CD4-positive, alpha-beta T cell (primary cell): ENCODE measurements at places on chromosomes 2 and 18. TPM values are rescaled to one million over a fixed set of nuclear protein-coding genes. Genes with fewer than 3 reads are reported as not detected.

GRCh38 chr2:100936972-100937542 lies 65.0 kb upstream of the RPL31 start:
- DNase-seq, result no peak

Gene ALPP
- not detected for total RNA-seq

- DNase-seq, result no peak
These were observed 65.1 kb downstream of the USP40 start for GRCh38 chr2:233501198-233502076.

Gene ZNF396
- total RNA-seq, result 0.25 TPM

Gene UGT1A10
- total RNA-seq, result not detected

Gene DGUOK
- 32.0 TPM for total RNA-seq

GRCh38 chr2:85655961-85656417 lies 12.0 kb downstream of the SFTPB start:
- DNase-seq, result no peak

Gene UGT1A3
- total RNA-seq, result not detected

DNA sequence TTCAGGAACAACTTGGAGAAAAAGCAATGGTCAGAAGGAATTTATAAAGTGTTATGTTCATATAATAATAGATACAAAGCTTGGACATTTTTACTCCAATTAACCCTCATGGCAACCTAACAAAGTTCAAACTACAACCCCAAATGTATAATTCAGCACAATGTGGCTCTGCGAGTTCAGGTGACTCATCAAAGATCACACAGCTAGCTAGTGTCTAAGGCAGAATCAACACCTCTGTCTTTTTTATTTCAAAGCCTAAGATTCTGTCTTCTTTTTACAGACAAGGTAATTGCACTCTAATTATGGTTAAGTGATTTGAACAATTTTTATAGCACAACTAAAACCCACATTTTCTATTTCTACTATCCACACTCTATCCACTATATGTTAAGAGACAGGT lies 90.5 kb downstream of the CHST9 start:
- no peak for DNase-seq

Gene SGPP2
- total RNA-seq, result 1.7 TPM

GRCh38 chr2:118012778-118013177 lies 1.1 kb downstream of the CCDC93 start:
- DNase-seq, result no peak

DNA sequence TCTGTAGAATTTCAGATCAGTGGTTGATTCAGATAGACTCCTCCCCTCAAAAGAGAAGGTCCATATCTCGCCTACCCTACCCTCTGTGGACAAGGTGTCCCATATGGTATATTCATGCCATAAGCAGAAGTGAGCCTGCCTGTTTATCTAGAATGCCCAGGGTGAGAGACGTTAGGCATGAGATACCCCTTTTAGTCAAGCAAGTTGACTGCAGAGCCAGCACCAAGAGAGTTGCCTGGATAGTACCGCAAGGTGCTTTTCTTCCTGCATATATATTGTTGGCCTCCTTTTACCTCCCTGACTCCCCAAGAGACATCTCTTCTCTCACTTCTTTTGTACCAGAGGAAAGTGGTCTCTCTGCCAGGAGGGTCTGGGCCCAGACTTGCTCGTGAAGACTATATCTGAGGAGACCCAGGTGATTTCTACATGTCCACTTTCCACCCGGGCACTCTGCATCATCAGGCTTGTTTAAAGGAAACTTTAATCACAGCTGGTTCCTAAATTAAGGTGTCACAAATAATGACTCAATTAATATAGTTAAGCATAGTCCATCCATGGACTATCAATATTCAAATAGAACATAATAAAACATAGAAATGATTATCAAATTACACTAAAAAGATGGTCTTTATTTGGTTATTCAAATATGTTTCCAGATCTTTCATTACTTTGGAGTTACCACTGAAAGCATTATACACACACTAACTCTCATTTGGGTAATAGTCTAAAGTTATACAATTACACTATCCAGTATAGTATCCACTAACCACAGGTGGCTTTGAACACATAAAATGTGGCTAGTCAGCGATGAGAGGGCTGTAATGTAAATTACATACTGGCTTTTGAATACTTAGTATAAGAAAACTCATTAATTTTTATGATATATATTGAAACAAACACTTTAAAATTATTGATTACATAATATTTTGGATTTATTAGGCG lies 4.1 kb downstream of the ITGA4 start:
- DNase-seq, result no peak

DNA sequence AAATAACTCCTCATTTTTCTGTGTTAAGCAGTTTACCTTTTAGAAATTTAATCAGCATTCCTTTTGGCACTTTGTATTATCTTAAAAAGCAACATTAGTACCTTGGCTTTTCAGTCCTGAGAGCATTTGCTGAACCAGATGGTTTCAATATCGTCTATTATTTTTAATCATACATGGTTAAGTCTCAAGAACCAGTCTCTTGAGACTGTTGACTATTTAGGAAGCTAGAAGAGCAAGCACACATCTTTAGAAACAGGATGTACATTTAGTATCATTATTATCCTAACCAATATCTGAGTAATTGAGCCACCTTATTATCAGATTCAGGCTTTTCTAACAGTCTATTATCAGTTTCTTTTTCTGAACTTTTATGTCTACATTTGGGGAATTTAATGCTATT lies 28.2 kb upstream of the ZEB2 start:
- no peak for DNase-seq

DNA sequence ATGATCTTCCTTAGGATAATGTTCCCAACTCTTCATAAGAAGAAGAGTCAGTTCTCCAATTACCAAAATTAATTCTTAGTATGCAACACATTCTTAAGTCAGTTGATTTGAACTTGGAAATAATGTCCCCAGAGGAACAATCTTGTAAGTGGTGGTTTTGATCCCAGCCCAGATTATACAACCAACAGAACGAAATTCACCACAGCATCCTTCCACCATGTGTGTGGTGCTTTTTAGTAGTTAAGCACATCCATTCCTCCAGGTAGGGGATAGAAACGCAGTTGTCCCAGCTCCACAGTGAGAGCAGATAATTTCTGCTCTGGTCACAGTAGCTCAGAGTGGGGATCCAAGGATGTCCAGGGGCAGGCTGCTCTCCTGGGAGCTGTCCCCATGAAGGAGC lies 161.7 kb upstream of the SLC39A10 start:
- no peak for DNase-seq

GRCh38 chr2:55592130-55592529 lies 25.3 kb downstream of the PPP4R3B start:
- DNase-seq, result no peak

DNA sequence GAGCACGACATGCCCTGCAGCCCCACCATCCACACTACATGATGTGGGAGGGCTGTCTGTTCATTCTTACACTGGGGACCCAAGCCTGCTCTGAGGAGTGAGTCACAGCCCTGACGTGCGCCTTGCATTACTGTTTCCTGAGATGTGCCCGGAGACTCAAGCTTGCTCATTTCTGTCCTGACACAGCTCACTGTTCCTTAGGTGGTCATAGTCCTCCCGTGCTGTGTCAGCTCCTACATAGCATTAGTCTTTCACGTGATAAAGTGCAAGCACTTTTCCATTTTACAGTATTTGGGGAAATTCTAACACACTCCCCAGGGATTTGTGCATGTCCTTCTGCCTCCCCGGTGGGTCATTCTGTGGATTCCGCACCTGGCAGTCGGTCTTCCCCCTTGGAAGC lies 46.2 kb upstream of the TRIM43B start:
- DNase-seq, result no peak

DNA sequence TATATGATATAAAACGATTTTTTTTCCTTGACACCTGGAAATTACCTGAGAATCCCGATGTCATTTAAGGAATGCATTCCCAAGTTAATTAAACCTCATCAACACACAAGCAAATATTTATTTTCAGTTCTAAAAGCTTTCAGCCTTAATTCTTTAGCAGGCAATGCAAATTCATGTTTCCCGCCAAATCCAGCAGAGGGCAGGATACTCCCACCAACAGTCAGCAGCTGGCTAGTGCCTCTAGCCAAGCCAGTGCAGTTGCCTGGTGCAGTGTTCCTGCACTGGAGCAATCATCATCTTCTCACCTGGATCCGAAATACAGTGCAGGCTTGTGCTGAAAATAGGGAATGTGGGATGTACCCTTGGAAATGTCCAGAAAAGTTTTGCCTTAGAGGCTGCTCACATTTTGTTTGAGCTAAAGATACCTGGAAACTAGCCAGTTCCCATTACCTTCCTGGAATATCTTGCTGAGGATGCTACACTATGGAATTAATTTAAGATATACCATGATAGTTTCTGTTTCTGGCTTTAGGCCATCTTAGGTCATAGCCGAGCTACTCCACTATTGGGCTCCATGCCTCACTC lies 48.4 kb upstream of the CYTIP start:
- peak; percentile 67 for DNase-seq

DNA sequence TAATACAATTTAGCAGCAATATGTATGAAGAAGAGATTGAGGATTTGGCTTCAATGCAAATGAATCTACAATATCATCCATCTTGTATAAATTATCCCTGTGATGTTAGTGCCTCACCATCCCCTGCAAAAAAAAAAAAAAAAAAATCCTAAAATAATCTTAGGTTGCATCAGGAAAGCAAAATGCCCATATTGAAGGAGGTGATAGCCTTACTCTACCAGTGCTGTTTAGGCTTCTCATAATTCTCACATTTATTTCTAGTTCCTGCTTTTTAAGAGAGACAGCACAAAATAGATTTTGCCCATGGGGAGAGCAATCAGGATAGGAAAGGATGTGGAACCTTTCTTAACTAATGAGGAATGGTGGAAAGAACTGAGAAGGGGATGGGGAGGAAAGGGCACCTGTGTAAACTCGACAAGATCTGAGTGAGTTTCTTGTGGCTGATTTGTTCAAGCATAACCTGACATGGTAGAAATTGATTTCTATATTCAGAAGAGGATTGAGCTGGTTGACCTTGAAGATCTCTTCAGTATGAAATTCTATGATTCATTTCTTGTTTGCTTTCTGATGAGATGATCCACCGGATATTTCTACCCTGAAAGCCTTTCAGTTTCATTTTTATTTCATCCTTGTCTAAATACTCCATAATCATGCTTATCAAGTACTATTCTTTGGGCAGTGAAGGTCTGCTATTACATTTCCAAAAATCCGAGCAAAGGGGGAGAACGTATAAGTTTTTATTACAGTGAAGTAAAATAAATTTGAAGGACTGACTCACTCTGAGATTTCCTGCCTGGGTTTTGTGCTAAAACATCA lies 391.2 kb downstream of the PTPRM start:
- no peak for DNase-seq

Gene STK39
- total RNA-seq, result 9.5 TPM

Gene ASNSD1
- total RNA-seq, result 38.9 TPM

DNA sequence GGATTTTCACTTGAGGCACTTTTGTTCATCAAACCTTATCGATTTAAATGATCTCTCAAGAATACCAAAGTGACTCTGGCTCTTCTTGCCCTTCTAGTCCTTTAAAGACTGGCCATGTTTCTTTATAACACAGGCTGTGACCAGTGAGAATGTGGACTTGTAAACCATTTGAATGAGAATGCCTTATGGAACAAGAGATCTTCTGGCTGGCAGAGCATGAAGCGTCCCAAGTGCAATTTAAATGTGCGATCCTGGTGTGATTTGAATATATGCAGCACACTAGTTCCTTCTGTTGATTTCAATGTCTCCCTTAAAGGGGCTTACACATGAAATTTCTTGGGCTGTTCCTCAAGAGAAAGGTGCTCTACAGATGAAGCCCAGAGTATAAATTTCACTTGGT lies 262.4 kb upstream of the CCDC68 start:
- no peak for DNase-seq

DNA sequence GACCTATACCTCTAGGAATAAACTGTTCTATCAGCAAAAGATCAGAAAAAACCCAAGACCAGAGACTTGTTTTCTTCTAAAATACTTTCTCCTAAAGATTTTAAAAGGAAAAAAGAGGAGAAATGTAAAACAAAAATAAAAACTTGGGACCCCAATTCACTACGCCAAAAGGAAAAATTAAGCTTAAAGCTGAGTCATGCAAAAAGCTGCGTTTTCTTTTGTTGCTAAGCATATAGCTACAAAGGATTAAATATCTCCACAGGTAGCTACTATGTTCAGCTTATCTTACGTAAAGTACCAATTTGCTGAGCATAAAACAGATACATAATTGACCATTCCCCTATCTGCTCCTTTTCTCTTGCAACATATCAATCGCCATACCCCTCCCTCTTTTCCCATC lies 950.0 kb upstream of the NXPH2 start:
- no peak for DNase-seq

- DNase-seq, result no peak
These were observed 16.6 kb downstream of the TSPYL6 start for GRCh38 chr2:54239427-54239826.

Gene KLHL30
- total RNA-seq, result not detected

DNA sequence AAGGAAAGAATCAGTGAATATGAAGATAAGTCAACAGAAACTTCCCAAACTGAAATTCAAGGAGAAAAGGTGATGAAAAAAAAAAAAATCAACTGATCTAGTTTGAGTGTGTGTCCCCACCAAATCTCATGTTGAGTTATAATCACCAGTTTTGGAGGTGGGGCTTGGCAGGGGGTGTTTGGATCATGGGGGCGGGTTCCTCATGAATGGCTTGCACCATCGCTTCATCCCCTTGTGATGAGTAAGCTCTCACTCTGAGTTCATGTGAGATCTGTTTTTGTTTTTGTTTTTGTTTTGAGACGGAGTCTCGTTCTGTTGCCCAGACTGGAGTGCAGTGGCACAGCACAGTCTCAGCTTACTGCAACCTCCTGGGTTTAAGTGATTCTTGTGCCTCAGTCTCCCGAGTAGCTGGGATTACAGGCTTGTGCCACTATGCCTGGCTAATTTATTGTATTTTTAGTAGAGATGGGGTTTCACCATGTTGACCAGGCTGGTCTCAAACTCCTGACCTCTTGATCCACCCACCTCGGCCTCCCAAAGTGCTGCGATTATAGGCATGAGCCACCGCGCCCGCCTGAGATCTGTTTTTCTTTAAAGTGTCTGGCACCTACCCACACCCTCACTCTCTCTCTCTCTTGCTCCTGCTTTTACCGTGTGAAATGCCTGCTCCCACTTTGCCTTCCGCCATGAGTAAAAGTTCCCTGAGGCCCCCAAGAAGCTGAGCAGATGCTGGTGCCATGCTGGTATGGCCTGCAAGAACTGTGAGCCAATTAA lies 4.0 kb upstream of the SLC66A2 start:
- no peak for DNase-seq

Gene TCF23
- total RNA-seq, result not detected

DNA sequence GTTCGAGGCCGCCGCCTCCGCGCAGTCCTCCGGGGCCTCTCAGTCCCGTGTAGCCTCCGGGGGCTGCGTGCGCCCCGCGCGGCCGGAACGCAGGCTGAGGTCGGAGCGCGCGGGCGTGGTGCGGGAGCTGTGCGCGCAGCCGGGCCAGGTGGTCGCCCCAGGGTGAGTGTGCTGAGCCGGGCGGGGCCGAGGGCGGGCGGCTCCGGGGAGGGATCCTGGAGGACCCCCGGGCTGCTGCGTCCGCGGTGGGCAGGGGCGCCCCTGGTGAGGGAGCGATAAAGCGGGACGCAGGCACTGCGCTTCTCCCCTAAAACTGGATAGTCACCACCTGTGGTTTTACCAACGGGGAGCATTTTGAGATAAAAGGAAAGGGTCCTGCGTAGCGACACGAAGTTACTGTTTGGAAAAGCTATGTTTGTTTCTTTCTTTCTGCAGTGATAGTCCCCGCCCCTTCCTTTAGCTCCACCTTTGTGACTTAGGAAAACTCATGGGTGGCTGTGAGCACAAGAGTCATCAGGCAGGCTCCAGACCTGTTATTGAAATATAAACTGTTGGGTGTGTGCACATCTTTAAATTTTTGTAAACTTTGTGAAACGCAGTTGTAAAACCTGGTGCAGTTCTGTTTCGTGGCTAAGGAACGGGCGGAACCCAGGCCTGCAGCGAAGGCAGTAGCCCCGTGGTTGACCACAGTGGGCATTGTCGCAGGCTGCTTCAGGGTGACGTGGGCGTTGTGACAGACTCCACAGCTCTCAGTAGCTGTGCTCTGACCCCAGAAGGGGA lies 687 bp downstream of the CTDP1 start:
- peak; percentile 32 for DNase-seq

Gene PXDN
- total RNA-seq, result 0.84 TPM
